GOT3 (cell line): ENCODE measurements at places on chromosomes 6 and 20.

- no peak for DNase-seq
Observed at GRCh38 chr6:140599916-140600315, 1225.5 kb upstream of the CITED2 start.

- no peak for DNase-seq
Observed at GRCh38 chr6:68973066-68973465, 338.0 kb downstream of the ADGRB3 start.

GRCh38 chr20:15851576-15852215 lies 721.6 kb downstream of the KIF16B start:
- DNase-seq = no peak

DNA sequence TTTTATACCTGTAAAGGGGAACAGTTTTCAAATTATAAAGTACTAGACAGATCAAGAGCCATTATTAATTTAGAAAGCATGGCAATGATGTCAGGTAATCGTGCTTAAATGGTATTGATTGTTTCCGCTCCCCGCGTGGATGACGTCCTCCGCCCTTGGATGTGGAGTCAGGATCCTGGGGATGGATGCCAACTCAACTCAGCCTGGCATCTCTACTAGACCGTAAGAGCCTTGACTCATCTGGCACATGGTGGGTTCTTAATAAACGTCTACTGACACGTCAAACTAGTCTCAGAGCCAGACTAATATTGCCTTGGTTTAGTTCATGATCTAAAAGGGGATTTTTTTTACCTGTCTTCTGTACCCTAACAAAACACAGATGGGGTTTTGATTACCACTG lies 80.2 kb downstream of the LRFN2 start:
- DNase-seq = no peak

DNA sequence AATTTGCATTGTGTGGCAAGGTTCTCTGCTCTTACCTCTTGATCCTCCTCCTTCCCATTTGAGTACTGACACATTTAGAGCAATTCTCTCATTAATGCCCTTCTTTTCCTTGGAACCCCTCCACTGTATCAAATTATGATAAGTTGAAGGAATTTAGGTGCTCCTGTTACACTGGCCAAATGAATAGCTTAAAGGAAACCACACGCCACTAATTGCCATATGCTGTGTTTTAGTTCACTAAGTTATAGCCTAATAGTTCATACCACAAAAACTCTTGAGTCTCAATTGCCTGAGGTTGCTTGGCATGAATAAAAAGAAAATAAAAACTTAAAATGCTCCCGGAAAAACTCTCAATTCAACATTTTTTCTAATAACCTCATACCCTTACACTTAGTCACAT lies 1239.3 kb downstream of the EPHA7 start:
- DNase-seq = no peak

- DNase-seq = no peak
Observed at GRCh38 chr6:120965814-120966213, 368.5 kb downstream of the TBC1D32 start.

GRCh38 chr6:75504465-75505222 lies 11.0 kb upstream of the FILIP1 start:
- DNase-seq = no peak

DNA sequence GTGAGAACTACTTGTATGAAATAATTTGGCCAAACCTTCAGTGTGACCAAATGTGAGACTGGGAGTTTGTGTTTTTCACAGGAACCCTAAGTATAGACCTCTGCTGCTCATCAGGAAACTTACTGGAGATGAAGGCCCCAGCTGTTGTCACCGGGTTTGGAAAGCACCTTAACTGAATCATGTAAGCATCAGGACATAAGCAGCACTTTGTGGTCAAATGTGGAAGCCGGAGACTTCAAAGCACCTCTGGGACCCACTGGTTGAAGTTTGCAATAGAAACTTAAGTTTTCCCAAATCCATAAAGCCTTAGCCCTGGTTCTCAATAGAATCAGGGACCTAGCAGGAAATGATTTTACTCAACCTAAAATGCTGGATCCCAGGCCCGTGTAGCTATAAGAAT lies 14.3 kb downstream of the TTPAL start:
- DNase-seq = no peak

DNA sequence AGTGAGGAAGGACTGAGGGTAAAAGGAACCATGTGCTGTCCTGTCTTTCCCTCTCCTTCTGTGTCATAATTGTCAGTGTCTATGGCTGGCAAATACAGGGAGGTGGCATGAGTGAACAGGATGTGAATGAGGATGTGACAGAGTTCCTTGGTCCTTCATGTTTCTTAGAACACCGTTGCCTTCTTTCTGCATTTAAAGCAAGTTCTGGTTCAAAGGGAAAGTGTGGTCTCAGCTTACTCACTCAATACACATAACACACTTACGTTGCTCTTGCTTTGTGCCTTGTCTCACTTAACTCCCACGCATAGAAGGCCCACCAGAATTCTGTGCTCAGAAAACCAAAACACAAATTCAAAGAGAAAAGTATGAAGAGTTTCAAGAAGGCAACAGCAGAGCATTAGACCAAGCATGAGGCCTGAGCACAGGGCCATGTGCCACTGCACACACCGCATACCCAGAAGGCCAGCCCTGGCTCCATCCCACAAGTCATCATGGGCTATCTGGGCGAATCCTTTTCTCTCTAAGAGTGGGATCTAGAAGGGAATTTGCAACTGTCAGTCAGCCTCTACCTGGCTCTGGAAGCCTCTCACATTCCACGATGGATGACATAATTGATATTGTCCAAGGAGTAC lies 38.9 kb upstream of the SAYSD1 start:
- DNase-seq = no peak

GRCh38 chr6:151322570-151322969 lies 68.8 kb downstream of the ZBTB2 start:
- no peak for DNase-seq
